Natural killer cell treated with Interleukin-12 subunit alpha and Interleukin-12 subunit beta and Interleukin-15 and Interleukin-18, amount 100 ng/mL, for 72 hours (primary cell): ENCODE measurements at places on chromosomes 6 and 20.
A peak's percentile ranks its signal among the peaks of the same experiment; 100 is the strongest.

DNA sequence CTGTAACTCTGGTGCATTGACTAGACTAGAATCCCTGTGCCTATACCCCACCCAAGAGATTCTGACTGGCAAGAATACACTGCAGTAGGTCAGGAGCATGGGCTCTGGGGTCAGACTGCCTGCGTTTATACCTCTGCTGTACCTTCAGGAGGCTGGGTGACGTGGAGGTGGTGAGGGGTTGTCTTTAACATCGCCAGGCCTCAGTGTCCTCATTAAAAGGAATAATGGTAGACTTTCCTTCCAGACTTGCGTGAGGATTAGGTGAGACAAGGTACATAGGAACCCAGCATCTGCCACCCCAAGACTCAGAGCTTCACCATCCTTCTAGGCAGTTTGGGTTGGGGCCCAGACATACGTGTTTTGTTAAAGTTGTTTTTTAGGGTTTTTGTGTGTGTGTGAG lies 44.3 kb downstream of the TM9SF4 start:
- no peak for DNase-seq

DNA sequence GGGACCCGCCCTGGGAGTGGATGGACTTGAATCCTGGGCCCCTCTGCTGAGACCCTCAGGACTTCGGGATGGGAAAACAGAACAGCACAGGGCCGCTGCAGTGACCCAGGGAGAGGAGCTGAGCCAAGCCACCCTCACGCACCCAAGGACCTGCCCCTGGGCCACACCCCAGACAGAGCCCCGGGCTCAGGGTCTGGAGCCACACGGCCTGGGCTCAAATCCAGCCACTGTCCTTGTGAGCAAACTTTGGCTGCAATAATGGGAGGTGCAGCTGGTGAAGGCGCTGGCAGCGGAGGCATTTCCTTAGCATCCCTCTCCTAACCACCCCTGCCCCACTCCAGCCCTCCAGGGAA lies 207.7 kb downstream of the PREX1 start:
- DNase-seq = peak; percentile 49

DNA sequence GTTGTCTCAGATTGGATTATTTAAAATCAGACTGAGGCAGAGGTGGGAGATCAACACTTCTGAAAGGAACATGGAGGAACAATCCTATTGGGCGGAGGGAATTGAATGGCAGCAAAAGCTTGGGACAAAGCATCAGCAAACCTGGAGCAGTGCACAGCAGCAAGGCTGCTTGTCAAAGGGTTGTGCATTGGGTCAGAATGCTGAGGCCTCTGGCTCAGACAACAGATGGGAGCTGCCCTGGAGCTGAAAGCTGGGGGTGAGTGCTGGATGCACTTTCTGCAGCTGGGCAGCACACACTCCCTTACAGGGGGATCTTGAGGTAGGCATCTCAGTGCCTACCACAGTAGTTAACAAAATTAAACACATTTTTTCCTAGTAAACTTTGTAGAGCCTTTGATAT lies 634.4 kb upstream of the MMS22L start:
- no peak for DNase-seq

DNA sequence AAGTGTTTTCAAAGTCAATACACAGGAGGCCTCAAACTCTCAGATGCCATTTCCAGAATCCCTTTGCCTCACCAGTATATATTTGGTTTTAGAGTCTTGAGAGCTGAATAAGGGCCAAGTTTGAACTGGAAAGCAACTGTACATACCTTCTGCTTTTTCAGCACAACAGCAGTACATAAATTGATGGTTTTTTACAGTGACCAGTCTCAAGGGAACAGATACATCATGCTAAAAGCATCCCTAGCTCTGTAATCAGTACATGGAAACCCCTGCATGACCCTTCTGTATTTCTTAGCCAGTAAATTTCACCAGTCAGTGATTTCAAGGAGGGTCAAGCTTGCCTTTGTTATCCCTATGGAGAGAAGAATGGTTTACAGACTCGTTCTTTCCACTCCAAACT lies 40.6 kb upstream of the ECHDC1 start:
- no peak for DNase-seq

GRCh38 chr6:120960761-120961160 lies 373.5 kb downstream of the TBC1D32 start:
- DNase-seq = no peak

DNA sequence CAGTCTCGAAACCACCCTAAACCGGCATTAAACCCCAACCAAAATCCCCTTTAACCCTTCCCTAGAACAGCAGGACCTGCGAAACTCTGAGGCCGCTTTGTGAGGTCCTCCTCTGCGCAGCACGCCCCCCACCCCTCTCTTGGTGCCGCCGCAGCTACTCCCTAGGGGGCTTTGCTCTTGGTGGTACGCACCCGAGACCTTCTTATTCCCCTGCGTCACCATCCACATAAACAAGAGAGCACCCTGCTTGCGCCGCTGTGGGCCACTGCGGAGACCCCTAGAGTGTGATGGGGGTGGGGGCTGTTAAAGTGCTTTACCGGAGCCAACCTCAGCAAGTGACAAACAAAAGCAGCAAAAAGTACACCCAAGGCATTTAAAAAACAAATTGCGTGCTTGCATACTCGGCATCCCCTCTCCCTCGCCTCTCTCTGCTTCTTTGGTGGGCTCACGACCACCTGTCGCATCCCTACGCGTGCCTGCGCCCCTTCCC lies 502 bp upstream of the GNAS start:
- DNase-seq = no peak

GRCh38 chr6:168837254-168838036 lies 396.5 kb downstream of the SMOC2 start:
- no peak for DNase-seq

DNA sequence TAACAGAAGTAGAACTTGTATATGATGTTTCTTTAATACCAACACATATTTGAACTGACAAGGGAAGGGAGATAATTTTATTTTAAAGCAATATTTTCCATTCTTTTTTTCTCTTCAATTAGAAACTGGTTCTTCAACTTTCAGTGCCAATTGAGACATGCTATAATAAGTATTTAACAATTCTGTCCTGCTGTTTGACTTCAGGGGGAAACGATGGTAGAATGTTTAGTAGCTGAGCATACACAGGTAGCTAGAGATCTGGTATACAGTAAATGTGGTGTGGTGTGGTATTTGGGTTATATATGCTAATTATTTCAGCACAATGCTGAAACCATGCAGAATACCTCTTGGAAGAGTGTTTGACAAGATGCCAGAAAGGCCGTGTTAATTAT lies 156.9 kb downstream of the ARID1B start:
- DNase-seq = no peak

- peak; percentile 96 for DNase-seq
These were observed 37.8 kb downstream of the RAB44 start for GRCh38 chr6:36735110-36736071.

GRCh38 chr20:3307078-3307477 lies 68.1 kb upstream of the SLC4A11 start:
- no peak for DNase-seq

DNA sequence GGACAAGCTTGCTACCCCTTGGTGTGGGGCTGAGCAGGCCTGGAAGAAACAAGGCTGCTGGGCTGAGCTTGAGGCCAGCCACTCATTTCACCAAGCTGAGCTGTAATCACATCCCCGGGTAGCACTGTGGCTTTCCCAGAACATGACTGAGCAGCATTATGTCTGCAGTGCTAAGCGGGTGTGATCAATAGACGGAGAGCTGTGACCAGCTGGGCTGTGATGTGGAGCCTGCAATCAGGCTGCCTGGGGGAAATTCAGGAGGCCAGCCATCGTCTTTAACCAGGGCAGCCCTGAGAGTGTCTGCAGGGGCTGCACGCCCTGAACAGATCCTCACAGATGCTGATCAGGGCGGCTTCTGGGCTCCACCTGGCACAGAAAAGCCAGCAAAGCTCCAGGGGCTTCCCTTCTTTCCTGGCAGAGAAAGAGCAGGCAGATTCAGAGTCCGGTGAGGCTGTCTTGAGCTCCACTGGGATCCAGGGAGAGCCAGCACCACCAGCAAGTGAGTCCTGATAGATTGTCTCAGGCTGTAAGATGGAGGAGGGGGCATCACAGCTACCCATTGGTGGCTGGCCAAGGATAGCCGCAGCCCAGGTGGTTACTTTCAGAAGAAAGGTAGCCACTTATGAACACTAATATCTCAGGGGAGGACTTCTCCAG lies 165.9 kb downstream of the NRN1 start:
- no peak for DNase-seq
